ENCODE measurements at places on chromosomes 1 and 21. TPM values are rescaled to one million over a fixed set of nuclear protein-coding genes. Genes with fewer than 3 reads are reported as not detected.

NCAM2 gene
- polyA plus RNA-seq = 9.9 TPM

HMCN1 gene
- polyA plus RNA-seq = 61.3 TPM

CELSR2 gene
- 31.8 TPM for polyA plus RNA-seq

INSRR gene
- 1.8 TPM for polyA plus RNA-seq

SPATA6 gene
- 21.3 TPM for polyA plus RNA-seq

DNA sequence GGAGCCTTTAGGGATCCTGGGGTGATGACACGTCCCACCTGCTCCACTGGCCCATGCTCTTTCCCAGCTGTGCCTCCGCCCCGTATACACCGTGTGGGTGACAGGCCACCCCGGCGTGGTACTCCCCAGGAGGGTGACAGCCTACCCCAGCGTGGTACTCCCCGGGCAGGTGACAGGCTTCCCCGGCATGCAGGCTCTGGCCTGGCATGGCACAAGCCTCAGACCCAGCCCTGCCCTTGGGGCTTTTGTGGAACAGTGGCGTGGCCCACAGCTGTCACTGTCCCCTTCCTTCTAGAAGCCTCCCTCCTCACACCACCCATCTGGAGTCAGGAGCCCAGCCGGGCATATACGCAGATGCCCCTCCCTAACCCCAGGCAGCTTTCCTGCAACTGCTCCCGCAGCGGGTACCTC is 4.7 kb upstream of the PFKL start:
- DNase-seq = no peak

DNA sequence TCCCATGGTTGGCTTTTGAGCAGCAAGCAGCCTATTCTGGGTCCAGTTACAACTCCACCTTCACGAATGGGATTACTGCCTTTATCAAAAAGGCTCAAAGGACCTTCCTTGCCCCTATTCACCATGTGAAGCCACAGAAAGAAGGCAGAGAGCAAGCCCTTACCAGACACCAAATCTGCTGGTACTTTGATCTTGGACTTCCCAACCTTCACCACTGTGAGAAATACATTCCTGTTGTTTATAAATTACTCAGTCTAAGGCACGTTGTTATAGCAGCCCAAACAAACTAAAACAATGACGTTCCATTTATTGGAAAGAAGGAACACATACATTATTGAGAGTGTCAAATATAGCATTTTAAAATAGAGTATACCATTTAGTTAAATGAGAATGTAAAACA is 1557.9 kb downstream of the PLA2G4A start:
- no peak for DNase-seq

- DNase-seq = no peak
Measured at GRCh38 chr1:185207170-185207569, 50.2 kb downstream of the SWT1 start.
